ENCODE measurements at places on chromosomes 2 and 18.

DNA sequence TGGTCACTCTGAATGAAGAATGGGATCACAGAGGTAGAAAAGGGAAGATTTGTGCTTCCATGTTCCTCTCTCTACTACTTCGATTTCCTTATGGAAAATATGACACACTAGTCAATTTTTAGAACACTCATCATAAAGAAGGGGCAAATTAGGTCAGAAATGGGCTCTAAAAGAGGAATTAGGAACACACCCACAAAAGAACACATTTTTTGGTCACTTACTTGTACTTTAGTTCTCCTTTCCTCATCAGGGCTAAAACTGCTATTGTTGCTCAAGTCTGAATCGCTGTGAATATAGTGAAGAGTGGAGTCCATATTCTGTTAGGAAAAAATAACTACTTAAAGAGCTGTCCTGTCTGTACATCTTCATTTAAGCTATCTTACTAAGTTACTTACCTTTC lies 52.6 kb downstream of the PPP4R1 start:
- no peak for DNase-seq

DNA sequence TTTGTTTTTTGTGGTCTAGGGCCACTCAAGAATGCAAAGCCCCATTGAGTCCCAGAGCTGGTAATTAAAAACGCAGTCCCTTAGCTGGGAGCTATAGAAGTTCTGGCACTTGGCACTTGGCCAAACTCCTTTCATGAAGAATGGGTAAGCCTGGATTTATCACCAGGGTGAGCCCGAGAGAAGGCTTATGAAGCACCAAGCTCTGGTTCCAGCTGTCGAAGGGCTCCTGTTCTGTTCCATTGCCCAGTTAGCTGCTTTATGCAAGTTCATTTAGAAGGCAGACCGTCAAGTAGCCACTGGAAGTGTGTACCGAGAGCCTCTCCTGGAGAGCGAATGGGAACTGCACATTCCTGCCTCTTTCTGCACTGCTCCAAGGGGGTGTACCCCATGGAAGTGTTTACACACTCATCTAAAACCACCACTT lies 14.2 kb downstream of the ECEL1 start:
- DNase-seq: no peak

GRCh38 chr2:36359067-36359466 lies 3.5 kb downstream of the CRIM1 start:
- no peak for DNase-seq

DNA sequence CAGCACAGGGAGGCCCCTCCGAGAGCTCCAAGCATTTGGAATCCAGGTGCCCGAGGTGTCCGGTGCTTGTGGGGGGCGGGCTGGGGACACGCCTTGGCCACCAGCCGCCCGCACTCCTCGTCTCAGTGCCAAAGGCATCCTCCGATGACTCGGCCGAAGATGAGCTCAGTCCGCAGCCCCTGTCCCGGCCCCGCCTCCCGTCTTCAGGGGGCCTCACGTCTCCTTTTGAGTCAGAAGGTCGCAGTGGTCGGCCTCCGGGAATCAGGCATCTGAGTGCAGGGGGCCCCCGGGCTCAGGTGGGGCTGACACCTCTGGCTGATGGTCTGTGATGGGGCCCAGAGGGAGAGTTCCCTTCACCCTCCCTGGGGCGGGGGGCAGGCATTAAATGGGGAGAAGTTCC lies 74.8 kb downstream of the NFATC1 start:
- no peak for DNase-seq

DNA sequence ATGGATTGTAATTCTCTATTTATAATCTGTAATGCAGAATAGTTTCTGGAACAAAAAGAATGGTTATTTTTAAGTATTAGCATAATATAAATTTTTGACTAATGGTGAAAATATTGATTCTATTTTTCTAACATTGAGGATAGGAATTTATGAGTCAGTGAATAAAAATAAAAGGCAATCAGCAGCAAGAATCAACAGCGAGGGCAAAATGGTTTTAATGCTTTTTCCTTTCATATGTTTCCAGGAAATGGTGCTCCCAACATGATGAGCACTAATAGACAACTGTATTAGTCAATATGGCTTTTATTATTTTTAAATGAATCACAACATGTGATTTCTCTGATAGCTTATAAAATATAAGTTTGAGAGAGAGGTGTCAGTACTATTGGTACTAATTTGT lies 90.7 kb upstream of the TFPI start:
- DNase-seq: no peak

DNA sequence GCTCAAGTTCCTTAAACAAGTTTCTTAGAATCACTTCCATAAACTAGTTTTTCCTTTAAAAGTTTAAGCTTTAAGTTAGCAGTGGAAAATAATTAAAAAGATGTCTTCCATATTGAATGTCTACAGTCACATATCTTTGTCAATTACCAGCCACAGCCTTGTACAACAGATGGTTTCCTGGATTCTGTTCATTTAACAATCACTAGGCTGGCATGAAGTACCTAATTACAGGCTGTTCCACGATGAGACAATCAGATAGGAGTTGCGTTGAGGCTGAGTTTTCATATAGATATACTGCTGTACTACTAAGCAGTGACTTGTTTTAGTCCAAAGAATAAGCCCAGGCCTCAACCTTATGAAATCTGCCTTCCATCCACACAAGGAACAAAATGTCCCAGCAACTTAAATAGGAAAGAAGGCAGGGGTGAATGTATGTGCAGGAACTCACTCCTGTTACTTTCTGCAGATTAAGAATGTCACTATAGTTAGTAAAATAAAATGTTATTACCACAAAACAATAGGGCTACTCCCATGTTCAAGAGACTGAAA lies 131.0 kb downstream of the ZAP70 start:
- no peak for DNase-seq

- DNase-seq: no peak
Observed at GRCh38 chr2:158184001-158184400, 82.3 kb downstream of the UPP2 start.

DNA sequence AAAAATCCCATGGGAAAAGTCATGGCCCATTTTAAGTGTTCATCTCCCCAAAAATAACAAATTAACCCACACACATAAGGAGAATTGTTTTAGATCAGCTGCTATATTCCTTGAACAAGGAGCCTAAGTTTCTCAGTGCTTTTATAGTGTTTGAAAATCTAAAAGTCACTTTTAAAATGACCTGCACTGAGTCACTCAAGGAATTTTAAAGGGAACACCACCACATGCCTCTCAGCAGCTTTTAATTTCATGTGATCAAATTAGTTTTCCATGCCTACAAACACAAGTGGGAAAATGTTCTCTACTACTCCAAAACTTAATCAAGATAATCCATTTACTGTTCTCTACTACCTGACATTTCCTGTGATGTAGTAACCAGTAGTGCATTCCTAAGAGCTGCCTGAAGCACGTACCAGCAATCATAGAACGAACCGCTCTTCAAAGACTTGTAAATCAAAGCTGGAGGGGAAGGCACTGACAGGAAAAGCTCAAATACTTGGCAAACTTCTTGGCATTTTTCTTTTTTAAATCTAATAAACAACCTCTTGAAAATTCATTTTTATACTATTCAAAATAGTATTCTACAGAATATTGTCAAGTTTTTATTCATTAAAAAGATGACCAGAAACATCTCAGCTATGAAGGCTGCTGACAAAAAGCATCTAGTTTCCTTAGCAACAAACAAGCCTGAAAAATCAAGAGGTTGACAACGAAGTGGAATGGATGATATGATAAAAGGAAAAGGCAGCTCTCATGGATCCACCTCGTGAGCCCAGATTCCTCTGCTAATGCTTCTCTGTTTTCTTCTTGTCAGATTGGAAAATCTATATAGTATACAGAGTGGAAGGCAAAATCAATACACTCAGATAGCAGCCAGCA lies 37.2 kb downstream of the LRPPRC start:
- no peak for DNase-seq

DNA sequence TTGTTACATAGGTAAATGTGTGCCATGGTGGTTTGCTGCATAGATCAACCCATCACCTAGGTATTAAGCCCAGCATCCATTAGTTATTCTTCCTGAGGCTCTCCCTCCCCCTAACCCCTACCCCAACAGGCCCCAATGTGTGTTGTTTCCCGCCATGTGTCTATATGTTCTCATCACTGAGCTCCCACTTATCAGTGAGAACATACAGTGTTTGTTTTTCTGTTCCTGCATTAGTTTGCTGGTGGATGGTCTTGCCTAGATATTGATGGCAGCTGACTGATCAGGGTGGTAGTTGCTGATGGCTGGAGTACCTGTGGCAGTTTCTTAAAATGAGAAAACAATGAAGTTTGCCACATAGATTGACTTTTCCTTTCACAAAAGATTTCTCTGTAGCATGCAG lies 34.6 kb upstream of the MSTN start:
- no peak for DNase-seq

GRCh38 chr2:64192125-64192479 lies 47.9 kb upstream of the PELI1 start:
- no peak for DNase-seq

DNA sequence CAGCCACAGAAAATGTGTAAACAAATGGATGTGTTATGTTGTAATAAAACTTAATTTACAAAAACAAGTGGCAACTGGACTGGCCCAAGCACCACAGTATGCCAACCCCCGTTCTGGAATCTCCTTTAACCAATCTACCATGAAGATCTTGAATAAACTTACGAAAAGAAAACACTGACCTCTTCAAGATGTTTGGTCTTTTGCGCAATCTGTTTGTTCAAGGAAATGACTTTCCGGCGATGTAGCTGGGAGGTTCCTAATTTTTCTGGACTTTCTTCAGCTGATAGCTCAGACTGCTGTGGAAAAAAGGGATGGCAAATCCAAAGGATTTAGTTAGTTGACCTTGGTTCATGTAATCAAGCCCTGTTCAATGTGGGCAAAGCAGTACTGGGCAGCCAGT lies 55.7 kb downstream of the CCDC93 start:
- no peak for DNase-seq

- no peak for DNase-seq
Observed at GRCh38 chr2:10829299-10829698, 16.7 kb upstream of the PDIA6 start.

GRCh38 chr2:37090019-37090477 lies 5.7 kb downstream of the GPATCH11 start:
- no peak for DNase-seq

DNA sequence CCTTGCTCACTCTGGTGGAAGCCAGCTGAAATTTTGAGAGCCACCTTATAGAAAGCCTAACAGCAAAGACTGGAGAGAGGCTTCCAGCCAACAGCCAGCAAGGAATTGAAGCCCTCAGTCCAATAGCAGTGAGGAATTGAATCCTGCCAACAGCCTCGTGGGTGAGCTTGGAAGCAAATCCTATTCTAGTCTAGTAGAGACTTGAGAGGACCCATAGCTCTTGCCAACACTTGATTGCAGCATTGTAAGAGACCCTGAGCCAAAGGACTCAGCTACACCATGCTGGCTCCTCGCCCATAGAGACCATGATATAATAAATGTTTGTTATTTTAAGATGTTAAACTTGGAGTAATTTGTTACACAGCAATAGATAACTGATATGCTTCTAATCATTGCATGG lies 403.0 kb upstream of the TNP1 start:
- DNase-seq: no peak
